ENCODE measurements at places on chromosomes 6 and 20.

- DNase-seq = no peak
Measured at GRCh38 chr6:21529431-21529830, 64.1 kb upstream of the SOX4 start.

DNA sequence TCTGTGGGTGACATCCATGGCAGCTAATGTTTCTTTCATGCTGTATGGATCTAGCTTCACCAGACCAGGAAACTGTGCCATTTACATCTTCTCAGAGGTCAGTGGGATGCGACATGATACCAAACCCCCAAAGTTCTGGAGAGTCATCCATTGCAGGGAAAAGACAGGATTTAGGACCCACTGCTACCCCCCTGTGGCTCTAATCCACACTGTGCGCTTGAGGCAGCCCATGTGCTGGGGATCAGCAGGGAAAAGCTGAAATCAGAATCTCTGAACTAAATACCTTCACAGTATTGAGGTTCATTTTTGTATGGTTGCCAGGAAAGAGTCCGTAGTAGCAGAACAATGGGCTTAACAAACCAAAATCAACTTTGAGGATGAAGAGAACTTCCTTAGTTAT, 164.4 kb downstream of the TMEM242 start:
- no peak for DNase-seq

DNA sequence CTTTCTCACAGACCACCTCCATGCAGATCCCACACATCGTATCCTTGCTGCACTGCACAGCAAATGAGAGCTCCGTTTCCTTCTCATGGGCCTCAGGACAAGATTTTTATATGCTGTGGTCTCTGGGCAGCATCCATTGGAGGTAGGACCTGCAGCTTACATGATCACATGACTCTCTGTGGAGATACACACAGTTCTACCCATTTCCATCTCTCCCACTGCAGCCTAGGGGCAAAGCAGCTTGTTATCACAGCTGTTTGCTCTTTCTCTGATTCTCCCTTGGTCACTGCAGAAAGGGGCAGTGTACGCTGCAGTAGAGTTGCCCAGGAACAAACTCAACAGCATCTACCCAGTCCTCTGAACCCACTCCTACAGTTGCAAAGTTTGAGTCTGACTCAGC, 48.9 kb downstream of the ZNF334 start:
- no peak for DNase-seq

- no peak for DNase-seq
Measured at GRCh38 chr6:143765422-143766184, 77.5 kb upstream of the LTV1 start.

GRCh38 chr6:125839471-125839870, 48.7 kb downstream of the NCOA7 start:
- DNase-seq = no peak

GRCh38 chr6:153062516-153062915, 60.0 kb upstream of the MTRF1L start:
- no peak for DNase-seq

- DNase-seq = no peak
Measured at GRCh38 chr20:610130-611046, at the start of gene TCF15. Gene TCF15 (minus strand): TSS chr20:610309. CDS start chr20:610237, 72 bp downstream.

- no peak for DNase-seq
Measured at GRCh38 chr6:31272436-31272835, 544 bp upstream of the HLA-C start.

- DNase-seq = no peak
Measured at GRCh38 chr6:143215363-143215762, 154.7 kb downstream of the AIG1 start.

DNA sequence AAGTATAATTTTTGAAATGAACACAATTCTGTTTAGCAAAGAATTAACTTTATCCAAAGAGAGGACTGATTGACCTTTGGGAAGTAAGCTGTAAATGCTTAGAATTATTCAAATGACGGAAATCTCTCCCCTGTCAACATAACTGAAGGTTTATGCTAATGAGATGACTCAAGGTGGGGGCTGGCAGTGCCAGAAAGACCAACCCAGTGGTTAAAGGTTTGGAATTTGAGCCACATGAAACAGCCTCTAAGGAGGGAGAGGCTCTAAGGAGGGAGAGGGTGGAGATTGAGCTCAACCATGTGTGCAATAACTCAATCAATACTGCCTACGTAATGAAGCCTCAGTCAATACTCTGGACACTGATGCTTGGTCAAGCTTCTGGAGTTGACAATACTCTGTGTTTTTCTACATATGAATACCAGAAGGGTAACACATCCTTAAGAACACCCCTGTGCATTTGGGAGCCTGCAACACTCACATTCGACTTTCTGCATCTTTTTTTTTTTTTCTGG, 123.4 kb upstream of the TENT5A start:
- no peak for DNase-seq

DNA sequence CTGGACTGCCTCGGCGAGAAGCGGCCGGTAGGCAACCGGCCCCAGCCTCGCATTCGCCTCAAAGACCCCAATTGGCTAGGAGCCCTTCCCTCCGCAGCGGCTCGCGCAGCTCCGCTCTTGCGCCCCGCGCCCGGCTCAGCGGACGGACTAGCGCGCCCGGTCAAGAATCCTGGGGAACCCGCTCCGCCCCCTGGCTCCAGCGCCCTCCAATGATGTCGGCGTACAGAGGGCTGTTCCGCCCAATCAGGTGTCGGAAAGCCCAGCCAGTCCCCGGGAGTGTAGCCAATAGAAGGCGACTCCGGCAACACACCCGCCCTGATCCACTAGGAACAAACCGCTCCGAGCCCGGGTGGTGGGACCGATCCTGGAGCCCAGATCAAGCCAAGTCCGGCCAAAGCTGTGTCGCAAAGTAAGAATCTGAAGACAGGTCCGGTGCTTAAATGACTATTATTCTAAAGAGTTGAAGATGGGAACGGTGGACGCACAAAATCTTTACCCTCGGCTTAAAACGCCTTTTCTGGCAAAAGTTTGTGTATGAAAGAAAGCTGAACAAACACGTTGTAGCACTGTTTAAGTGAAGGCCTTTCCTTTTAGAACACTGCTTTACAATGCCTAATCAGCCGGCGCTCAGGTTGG, 132.2 kb downstream of the OGFRL1 start:
- DNase-seq = peak; percentile 91

- no peak for DNase-seq
Measured at GRCh38 chr6:66344796-66345195, 637.8 kb upstream of the EYS start.

- DNase-seq = no peak
Measured at GRCh38 chr20:41141153-41141815, 3.9 kb downstream of the PLCG1 start.

GRCh38 chr6:107504270-107505026, 14.5 kb downstream of the SOBP start:
- DNase-seq = no peak

DNA sequence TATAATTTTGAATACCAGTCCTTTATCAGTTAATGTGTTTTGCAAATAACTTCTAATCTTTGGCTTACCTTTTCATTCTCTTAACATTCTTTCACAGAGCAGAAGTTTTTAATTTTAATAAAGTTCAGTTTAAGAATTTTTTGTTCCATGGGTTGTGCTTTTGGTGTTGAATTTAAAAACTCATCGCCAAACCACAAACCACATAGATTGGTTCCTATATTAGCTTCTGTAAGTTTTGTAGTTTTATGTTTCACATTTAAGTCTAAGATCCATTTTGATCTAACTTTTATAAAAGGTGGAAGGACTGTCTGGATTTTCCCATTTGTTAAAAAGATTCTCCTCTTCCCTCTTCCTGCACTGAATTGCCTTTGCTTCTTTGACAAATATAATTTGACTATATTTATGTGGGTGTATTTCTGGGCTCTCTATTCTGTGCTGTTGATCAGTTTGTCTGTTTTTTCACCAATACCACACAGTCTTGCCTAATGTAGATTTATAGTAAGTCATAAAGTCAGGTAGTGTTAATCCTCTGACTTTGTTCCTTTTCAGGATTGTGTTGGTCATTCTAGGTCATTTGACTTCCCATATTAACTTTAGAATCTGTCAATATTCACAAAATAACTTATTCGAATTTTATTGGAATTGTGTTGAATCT, 17.5 kb upstream of the SDCBP2 start:
- no peak for DNase-seq

- DNase-seq = no peak
Measured at GRCh38 chr6:96537726-96538125, 16.1 kb downstream of the UFL1 start.

DNA sequence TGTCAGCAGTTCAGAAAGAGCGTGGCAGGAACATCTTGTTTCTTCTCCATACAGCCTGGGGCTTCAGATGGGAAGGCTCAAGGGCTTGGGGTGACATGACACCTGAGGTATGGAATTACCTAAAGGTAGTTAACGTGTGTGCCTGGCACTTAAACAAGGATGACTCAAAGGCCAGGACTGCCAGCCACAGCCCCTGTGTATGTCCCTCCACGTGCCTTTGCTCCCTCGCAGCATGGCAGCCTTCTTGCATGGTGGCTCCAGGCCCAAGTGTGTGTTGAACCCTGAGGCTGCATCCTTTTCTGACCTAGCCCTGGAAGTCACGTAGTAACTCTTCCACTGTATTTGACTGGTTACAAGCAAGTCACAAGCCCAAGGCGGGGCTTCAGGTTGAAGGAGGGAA, 33.6 kb upstream of the MYL9 start:
- DNase-seq = no peak

GRCh38 chr6:123904228-123904627, 100.6 kb downstream of the NKAIN2 start:
- DNase-seq = no peak

DNA sequence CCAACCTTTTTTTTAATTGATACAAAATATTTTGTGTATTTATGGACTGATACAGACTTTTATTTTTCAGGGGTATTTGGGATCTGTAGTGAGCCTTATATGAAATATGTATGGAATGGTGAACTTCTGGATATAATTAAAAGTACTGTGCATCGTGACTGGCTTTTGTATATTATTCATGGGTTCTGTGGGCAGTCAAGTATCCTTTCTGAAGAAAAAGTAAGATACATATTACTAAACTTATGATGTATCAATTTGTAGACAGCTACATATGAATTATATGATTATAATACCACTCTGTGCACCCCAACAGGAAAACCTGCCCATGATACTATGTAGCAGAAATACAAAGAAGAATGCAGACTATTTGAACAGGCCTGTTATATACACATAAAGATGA, 47.2 kb downstream of the FIG4 start:
- no peak for DNase-seq

GRCh38 chr6:140537211-140537610, 1162.8 kb upstream of the CITED2 start:
- no peak for DNase-seq

GRCh38 chr20:62828511-62829230, 11.8 kb downstream of the COL9A3 start:
- DNase-seq = no peak

- no peak for DNase-seq
Measured at GRCh38 chr6:41687501-41688175, 47.8 kb downstream of the TFEB start.

DNA sequence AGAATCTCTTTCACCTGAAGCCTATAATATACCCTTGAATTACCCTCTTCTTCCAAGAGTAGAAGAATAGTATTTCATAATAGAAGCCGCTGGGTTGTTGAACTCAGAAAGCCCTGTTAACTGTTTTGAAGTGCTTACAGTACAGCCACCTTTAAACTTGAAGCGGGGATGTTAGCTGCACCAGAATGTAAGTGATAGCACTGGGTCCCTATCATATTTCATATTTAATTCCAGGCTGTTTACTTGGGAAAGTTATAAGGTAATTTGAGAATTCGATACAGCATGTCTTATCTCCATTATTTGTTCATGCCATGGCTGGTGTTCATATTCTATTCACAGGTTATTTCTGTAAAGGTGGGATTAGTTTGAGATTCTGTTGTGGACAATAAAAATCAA, 63.5 kb upstream of the VSTM2L start:
- no peak for DNase-seq

GRCh38 chr6:124432620-124433019, 529.6 kb upstream of the RNF217 start:
- DNase-seq = no peak

GRCh38 chr6:159184559-159184958, 15.4 kb downstream of the FNDC1 start:
- no peak for DNase-seq

GRCh38 chr6:15366879-15367278, 121.0 kb downstream of the JARID2 start:
- DNase-seq = no peak

DNA sequence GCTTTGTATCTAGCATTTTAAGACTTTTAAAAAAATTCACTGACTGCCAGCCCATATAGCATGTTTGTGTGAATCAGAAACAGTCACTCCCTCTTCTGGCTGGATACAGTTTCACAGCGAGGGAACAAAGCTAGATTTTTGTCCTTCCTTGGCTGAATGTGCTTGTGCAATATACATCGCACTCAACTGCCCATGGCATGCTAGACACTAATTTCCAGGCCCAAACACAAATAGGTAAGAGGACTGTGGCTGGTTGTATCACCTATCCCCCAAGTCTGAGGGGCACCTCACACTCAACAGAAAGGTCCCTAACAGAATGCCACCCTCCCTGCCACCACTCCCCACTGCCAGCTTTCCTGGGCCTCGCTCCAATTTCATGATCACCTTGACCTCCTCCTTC, 16.2 kb upstream of the BLCAP start:
- no peak for DNase-seq

DNA sequence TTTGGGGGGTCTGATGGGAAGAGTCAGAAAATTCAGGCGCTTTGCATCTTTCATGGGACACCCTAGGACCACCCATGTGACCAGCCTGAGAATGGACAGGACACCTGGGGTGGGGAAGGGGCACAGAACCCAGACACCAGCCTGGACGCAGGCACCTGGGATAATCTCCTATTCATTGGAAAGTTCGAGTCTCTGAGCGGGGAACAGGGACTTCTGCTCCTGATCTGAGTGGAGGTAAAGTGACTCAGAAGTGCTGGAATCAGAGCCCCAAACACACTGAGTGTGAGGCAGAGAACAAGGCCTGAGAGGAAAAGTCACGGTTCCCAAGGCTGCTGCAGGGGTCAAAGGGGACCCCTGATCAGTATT, 1.4 kb downstream of the HLA-B start:
- DNase-seq = no peak

DNA sequence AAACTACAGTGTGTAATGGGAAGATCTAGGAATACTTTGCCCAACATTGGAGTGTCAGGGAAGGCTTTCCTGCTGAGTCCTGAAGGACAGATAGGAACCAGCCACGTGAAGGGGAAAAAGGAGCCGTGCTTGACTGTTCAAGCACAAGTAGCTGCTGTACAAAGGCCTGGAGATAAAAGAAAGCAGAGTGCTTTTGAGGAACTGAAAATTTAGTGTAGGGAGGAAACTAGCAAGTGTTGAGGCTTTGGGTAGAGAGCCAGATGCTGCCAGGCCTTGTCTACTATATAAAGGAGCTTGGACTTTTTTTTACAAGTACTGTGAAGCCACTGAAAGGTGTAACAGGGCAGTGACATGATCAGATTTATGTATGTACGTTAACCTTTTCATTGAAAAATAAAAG, 39.0 kb downstream of the DSE start:
- DNase-seq = no peak

DNA sequence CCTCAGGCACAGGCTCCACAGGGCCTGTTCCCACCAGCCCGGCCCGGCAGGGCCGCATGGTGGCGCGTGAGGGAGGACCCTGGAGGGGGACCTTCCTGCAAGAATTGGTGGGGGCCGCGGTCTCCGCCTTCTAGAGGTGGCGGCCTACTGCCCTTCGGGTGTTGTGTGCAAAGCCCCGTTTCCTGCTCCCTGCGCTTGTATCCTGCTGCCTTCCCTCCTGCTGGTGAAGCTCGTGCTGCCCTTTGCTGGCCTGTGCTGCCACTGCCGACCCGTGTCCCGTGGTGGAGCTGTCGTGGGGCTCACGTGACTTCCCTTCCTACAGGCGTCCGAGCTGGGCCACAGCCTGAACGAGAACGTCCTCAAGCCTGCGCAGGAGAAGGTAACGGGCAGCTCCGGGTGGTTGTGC, 8.4 kb upstream of the COL20A1 start:
- no peak for DNase-seq
